ENCODE measurements at places on chromosomes 5 and 9.

GRCh38 chr5:173591056-173591514 is 25.4 kb downstream of the BOD1 start:
- no peak for DNase-seq

DNA sequence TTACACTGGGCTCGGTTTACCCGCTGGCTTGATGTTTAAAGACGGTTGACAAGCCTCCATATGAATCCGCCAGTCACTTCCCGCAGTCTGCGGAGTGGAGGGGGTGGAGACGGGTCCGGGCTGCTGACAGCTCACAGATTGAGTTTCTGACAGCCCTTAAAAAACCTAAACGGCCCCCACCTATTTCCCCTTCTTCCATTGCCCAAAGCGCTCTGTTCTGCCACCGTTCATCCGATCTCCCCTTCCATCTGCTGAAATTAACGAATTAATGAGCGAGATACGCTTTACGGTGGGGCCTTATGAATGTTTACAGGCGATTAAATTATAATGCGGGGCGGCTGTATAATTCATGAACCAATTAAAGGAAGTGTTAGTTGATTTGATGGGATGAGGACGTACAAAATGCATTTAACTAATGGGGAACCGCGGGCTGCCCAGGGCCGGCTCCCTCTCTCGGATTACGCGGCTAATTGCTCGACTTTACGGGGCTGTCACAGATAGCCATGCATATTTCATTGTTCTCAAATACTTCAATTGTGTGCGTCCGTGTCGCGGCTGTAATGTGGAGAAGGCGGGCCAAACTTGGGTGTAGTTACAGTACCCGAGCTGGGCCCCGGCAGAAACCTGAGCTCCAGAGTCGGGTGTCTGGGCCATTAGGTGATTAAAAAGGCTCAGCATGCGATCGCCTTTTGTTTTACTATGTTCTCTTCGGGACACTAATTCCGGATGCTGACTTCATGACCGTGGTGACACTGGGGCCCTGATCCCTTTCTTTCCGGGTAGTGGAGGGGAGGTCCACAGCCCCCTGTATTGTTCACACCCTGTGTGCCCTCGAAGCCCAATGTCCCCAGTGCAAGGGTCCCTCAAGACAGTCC is 74.9 kb downstream of the GTF3C4 start:
- no peak for DNase-seq

DNA sequence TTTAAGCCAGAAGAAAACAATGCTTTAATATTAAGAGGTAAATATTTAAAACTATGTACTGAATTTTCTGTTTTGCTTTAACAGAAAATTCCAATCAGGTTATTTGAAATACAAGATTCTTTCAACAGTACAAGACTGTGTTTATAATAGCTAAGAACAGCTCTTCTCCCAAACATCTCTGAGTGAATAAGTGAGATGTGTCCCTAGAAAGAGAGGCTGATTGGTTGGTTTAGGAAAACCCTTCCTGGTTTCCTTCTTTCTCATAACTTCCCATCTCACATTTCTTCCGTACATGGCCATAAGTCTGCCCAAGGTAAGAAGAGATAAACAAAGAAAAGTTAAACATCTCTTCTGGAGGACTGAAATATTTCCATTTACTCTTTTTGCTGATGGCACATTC is 145.9 kb downstream of the FANCC start:
- no peak for DNase-seq

DNA sequence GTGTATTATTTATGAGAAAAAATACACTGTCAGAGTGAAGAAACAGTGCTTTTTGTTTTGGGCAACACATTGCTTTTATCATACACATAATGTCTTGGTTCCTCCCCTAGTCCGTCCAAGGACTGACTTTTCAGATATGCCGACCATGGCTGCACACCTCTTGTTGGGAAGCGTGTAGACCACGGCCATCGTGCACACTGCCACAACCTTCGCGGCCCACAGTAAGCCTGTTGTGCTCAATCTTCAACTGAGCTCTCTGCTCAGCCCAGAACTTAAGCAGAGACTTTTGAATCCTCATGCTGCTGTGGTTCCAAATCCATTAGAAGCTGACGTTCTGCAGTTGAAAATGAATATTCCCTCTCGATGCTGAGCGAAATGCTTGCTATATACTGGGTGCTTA is 157.6 kb upstream of the IRX2 start:
- DNase-seq = no peak

- DNase-seq = no peak
Observed at GRCh38 chr9:74102702-74103101, 394.4 kb upstream of the RORB start.

- no peak for DNase-seq
Observed at GRCh38 chr9:128540634-128541360, 11.6 kb upstream of the SPTAN1 start.

- DNase-seq = no peak
Observed at GRCh38 chr5:95709967-95710650, 21.0 kb upstream of the RHOBTB3 start.

GRCh38 chr5:51860532-51861018 is 477.3 kb downstream of the ISL1 start:
- no peak for DNase-seq

GRCh38 chr5:124596595-124597421 is 149.6 kb downstream of the ZNF608 start:
- no peak for DNase-seq

GRCh38 chr5:3593771-3594509 is 1.7 kb upstream of the IRX1 start:
- DNase-seq = no peak

- peak; percentile 92 for DNase-seq
Observed at GRCh38 chr9:104319685-104320084, 184.4 kb upstream of the OR13F1 start.

DNA sequence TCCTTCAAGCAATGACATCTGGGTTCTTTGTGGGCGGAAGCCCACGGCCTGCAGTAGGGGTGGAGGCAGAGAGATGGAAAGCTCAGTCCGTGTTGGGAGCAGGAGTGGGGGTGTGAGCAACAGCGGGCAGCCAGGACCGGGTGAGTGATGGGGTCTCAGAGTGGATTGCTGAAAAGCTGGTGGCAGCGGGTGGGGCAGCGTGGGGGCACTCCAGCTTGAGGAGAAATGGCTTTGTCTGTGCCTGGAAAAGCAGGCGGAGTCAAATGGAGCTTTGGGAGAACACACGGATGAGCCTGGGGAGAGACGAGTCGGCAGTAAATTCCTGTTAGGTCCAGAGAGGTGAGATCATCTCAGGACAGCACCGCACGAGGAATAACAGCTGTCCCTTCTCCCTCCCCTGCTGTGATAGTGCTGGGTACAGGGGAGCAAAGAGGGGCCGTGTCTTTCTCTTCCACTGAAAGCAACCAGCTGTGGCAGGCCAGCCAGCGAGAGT is 42.1 kb downstream of the CACNA1B start:
- DNase-seq = no peak

DNA sequence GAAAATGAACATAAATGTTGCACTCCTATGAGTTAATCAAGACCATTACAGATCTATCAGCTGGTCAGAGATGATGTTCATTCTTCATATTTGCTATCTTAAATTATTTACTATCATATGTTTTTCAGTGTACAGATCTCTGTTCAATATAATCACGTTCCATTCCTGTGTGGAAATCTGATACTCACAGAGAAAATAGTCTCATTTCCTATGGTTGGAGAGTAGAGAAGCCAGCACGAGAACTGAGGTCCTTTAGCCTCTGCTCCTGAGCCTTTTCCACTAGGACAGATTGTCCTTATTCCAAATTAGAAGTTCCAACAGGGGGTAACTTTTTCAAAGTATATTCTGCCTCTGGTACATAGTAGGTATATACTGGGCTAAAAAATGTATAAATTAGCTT is 29.2 kb downstream of the UGCG start:
- DNase-seq = no peak

GRCh38 chr5:44367203-44367602 is 22.0 kb downstream of the FGF10 start:
- no peak for DNase-seq

DNA sequence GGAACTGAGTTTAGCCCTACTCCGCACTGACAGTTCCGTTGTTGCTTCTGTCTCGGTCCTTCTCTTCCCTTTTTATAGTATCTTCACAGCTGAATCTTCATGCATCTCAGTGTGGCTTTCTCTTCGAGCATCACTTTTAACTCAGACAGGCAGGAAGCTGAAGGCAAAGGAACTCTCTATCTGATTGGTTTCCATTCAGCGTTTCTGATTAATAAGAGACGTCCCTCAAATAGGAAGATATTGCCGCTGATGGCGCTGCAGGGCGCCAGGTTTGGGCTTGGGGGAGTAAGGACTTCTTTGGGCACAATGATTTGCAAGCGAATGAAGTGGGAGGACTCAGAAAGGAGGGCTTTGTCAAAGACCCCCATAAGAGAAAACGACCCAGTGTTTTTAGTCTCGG is at the start of gene CDH9:
TSS of gene CDH9 (minus strand) at position 111 of the 400 bp plus-strand sequence. CDS start 50,253 bp downstream, outside the sequence.
- no peak for DNase-seq

DNA sequence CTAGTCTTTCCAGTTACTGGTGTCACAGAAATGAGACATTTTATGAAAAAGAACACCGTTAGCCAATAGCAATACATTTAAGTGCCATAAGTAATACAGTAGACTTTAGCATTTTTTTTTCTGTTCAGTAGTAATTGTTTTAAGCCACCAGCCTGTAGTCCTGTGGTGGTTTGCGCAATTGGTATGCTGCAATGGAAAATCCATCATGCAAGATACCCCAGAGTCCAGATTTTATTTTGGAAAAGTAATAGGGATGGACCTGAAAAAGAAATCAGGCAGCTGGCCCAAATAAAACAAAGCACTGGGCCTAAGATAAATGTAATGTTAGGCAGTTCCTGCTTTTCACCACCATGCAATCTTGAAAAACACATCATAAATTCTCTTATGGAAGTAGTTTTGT is 94.6 kb upstream of the RASGRF2 start:
- DNase-seq = no peak

DNA sequence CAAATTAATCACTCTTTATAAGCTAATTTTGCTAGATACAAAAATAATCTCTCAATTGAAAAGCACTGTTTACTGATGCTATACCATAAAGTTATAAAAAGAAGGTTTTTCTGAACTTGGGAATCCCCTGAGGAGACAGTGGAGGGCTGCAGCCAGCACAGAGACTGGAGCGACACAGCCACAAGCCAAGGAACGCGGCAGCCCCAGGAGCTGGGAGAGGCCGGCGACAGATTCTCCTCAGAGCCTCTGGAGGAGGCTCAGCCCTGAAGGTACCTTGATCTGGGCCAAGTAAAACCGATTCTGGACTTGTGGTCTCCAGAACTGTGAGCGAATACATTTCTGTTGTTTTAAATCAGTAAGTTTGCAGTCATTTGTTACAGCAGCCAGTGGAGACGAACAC is 3.7 kb downstream of the GFPT2 start:
- DNase-seq = no peak

- no peak for DNase-seq
Observed at GRCh38 chr5:138083702-138084101, at the start of gene WNT8A. Gene WNT8A (plus strand): TSS chr5:138084033. CDS start chr5:138084128, 95 bp downstream.

DNA sequence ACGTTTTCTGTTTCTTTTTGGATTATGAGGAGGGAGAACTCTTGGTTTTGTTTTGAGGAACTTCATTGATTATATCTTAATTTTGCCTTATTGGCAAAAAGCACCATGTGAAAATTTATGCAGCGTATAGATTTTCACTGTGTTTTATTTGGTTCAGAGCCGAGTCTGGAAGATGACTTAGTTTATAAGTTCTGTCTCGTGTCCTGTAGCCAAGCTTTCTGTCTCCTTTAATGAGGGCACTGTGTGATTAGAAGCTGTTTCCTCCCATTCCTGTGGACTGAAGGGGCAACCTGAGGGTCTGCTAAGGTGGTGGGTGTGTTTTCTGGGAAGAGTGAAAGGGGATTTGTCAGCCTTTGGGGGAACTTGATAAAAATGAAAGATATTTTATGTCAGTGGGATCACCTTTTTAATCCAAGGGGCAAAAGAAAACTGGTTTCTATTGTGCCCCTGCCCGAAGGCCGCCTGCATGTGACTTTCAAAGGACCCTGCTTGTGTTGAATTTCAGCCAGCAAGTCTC is 262.1 kb downstream of the FANCC start:
- no peak for DNase-seq

DNA sequence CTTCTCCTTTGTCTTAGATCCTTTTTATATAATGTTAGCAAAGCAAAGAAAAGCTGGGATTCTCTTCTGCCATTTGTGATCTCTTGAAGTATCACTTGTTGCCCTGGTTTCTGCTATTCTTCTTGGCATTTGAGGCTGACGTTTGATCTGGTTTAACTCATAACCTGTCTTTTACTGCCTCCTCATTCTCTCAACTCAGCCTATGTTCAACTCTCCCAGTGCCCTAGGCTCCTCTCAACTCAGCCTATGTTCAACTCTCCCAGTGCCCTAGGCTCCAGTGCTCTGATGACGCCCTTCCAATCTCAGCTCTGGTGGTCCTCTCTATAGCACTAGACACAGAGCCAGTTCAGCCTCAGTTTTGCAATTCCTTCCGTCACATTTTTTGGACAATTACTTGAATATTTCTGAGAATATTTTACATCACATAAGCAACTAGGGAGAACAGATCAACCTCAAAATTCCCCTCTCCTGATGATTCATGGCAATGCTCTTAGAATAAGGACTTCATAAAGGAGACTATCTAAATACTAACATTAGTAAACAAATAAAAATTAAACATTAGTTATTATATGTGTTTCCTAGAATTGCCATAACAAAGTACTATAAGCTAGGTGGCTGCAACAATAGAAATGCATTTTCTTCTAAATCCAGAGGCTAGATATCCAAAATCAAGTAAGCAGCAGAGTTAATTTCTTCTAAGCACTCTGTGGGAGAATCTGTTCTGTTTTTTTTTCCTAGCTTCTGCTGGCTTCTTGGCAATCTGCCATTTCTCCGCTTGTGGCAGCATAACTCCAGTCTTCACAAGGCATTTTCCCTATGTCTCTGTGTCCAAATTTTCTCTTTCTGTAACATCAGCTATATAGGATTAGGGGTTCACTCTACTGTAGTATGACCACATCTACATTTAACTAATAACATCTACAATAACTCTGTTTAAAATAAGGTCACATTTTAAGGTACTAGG is 662.1 kb upstream of the FTMT start:
- no peak for DNase-seq

GRCh38 chr9:98772364-98773155 is 23.8 kb downstream of the ANKS6 start:
- no peak for DNase-seq

DNA sequence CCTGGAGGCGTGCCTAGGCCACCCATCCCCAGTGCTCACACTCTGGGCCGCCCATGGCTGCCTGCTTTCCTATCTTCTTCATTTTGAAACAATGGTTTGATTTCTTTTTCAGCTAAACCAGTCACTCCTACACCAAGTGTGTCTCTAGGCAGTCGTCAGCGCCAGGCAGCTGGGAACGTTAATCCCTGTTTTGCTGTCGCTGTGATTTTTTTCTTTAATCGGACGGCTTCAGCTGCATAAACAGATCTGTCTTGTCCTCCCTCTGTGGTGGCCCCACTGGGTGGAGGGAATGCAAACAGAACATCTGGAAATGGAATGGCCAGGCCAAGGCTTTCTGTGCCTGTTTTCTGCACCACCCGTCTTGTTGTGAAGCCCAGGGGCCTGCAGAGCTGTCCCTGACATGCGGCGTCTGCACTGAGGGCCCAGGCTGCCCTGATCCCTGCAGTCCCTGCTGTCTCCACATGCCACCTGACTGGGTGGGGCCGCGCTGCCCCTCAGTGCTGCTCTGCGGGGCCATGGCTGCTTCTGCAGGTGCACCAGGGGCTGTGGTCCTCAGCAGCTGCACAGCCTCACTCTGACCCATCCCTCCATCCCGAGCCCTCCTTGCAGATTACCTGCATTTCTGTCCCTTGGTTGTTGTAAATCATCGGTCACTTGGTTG is 51.5 kb downstream of the WNK2 start:
- no peak for DNase-seq

- DNase-seq = no peak
Observed at GRCh38 chr5:36363101-36363500, 61.4 kb upstream of the RANBP3L start.

GRCh38 chr9:121927636-121928035 is 165.5 kb downstream of the TTLL11 start:
- no peak for DNase-seq

GRCh38 chr9:14030375-14031059 is 283.4 kb downstream of the NFIB start:
- no peak for DNase-seq
